ENCODE measurements at places on chromosomes 1 and 21.

DNA sequence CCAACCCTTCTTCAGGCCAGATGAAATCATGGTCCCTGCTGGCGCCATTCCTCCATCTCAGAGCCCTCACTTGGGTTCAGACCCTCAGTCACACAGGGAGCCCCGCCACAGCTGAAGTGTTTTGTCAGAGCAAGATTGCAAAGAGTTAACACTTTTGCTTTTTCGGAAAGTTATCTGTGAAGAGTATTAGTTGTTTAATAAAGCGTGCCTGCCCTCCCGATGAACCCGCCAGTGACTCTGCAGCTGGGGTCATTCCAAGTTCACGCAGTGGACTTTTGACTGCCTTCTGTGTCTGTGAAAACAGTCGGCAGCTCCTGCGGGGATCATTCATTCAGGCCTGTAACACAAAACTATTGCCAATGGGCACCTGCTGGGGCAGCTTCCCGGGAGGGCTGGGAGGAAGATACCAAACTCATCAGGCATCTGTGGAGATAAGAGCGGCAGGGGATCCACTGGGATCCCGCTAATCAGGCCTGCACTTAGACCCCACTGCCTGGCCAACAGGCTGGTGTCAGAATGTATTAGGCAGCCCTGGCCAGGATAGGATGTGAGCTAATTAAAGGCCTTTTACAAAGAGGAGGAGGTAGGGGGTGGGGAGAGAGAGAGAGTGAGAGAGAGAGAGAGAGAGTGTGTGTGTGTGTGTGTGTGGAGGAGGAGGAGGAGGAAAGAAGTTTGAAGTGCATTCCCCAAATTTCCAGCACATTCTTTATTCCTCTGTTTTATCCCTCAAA, 184.5 kb downstream of the DHRS3 start:
- no peak for DNase-seq

GRCh38 chr1:47686731-47687630, 249.1 kb downstream of the FOXD2 start:
- peak; percentile 64 for DNase-seq

DNA sequence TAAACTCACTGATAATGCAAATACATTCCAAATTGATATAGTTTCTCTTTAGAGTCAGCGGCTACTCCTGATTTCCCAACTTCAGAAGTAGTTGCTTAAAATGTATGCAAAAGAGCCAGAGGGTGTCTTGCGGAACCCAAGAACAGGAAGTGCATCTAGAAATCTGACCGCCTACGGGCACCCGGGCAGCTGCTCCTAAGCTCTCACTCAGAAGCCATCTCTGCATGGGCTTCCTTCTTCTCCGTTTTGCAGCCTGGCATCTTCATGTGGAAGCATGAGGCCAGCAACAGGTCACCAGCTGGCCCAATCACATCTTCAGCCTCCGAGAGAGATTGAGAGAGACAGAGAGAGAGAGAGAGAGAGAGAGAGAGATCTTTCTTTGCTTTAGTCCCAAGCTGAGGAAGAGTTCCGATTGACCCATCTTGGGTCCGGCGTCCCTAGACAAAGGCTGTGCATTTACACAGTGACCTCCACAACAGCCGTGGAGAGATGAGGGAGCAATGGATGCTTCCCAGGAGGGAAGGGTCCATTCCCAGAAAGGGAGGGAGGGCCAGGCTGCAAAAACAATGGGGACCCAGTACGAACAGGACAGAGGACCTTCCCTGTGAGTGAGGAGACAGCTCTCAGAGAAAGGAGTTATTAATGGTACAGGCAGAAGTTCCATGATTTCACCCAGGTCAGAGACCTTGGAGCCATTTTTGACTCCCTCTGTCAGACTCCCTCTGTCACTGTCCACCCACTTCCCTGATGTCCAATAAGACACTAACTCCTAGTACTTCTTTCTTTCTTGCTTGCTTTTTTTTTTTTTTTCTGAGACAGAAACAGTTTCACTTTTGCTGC, 28.2 kb upstream of the SLC30A1 start:
- no peak for DNase-seq

- DNase-seq: no peak
Measured at GRCh38 chr21:33069994-33070743, at the start of gene OLIG1. OLIG1 (plus strand) TSS chr21:33070141; CDS start chr21:33070247, 106 bp downstream.

DNA sequence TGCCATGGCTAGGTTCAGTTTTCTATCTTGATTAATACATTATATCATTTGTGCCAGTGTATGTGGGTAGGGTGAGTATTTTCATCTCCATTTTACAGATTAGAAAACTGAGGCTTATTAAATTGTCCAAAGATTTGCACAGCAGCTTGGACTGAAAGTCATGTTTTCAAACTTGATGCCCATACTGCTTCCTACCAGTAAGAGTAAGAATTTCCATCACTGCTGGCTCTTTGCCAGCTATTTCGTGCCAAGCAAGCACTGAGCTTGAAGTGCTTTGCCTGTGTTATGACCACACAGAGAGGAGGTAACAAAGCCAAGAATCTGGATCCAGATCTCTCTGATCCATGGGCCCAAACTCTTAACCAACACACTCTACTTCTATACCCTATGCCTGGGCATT, 295.0 kb downstream of the VAV3 start:
- peak; percentile 89 for DNase-seq
